Cardiac muscle cell (in vitro differentiated cells and primary cell): ENCODE measurements at places on chromosomes 13 and 19.

DNA sequence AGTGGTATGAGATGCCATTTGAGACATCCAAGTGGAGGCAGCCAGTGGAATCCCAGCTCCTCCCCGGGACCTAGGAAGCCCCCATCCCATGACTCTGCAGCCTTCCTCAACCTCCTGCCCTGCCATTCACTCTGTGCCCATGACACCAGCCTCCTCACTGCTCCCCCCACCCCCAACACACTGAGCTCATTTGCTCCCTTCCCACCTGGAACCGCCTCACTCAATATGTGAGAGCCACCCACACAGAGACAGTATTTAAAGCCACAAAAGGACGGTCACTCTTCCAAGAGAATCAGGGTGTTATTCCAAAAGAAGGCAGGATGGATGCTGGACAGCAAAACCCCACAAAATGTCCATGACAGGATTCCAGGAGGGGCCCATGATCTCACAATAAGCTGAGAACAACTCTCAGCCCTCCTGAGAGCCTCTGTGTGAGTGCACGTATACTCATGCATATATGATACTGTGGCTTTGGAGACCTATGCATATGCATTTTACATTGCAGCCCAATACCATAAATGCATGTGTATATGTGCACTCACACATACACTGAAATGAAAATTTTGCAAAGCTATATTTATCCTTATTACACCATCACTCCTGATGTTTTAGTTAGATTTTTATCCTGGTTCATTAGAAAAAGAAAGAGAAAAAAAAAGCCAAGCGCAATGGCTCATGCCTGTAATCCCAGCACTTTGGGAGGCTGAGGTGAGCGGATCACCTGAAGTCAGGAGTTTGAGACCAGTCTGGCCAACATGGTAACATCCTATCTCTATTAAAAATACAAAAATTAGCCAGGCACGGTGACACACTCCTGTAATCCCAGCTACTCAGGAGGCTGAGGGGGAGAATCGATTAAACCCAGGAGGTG is 10.8 kb upstream of the RANBP3 start:
- DNase-seq, result peak; percentile 47
- H3K27me3 ChIP-seq, result no peaks in the 10 kb centered on the region
- no peaks in the 10 kb centered on the region for H3K36me3 ChIP-seq
- H3K4me1 ChIP-seq, result no peaks in the 10 kb centered on the region
- no peak overlapping the region for H3K4me3 ChIP-seq

- peaks cover 4% of the 10 kb centered on the region for H3K36me3 ChIP-seq
- H3K27ac ChIP-seq, result no peak overlapping the region
- no peaks in the 10 kb centered on the region for H3K4me1 ChIP-seq
- no peaks in the 10 kb centered on the region for H3K27me3 ChIP-seq
- H3K4me3 ChIP-seq, result no peak overlapping the region
Observed at GRCh38 chr13:28171266-28171665, 32.9 kb downstream of the PAN3 start.

DNA sequence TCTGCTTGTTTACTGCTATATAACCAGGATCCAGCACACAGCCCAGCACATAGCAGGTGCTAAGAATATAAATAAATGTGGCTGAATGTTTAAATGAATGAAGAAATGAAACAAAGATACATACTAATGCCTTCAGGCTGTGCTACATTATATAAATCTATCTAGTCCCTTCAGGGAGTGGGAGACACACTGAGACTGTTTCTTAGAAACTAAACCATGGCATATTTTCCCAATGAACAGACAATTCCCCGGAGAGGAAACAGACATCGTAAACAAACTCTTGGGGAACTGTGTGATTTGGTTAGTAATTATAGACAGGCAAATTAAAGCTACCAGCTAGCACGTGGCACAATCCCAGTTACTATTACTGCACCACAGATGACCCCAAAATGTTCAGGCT is 9.7 kb upstream of the FEM1A start:
- no peak for DNase-seq
- H3K4me1 ChIP-seq, result no peaks in the 10 kb centered on the region
- no peak overlapping the region for H3K27ac ChIP-seq
- H3K36me3 ChIP-seq, result no peaks in the 10 kb centered on the region

DNA sequence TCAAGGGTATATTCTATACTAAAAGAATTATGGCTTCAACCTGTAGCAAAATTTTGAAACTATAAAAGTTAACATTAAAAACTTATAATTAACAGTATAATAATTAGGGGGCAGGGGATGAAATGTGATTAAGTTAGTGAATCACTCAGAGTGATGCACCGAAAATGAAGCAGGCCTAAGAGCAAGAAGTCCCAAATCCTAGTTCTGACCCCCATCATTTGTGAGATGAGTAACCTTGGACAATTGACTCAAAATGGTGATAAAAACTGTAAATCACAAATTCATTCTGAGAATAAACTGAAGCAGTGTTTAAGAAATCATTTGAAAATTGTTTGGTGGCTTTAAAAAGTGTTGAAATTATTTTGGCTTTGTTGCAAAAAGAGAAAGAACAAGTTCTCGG is 56.8 kb downstream of the KLF12 start:
- H3K36me3 ChIP-seq, result no peaks in the 10 kb centered on the region
- no peaks in the 10 kb centered on the region for H3K4me1 ChIP-seq
- no peak for DNase-seq
- no peaks in the 10 kb centered on the region for H3K27me3 ChIP-seq

DNA sequence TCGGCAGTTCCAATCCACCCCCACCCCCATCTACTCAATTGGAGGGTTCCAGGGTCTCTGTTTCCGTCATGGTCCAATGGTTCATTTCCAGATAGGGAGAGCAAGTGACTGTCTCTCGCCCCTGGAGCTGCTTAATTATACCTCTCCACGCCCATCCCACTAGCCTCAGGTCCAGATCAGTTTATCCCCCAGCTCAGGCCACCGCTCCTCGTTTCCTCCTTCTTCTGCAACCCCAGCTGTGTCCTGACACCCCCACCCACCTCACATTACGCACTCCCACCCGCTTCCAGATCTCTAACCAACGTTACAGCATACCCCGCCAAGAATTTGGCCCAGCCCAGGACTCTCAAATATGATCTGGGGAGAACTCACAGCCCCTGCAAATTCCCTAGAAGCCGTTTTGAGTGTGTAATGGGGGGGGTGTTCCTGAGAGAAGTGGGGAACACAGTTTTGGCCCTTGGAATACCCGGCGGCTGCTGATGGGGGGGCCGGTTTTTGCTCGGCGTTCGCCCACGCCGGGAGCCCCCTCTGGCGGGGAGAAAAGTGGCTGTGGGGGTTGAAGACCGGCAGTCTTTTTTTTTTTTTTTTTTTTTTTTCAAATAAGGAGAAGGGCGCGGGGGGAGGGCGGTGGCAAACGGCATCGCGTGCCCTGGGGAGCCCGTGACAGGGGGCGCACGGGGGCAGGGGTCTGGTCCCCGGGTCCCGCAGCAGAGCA is 1.7 kb upstream of the PDE4A start:
- H3K4me3 ChIP-seq, result peak overlapping the region; percentile 26
- peaks cover 15% of the 10 kb centered on the region for H3K4me1 ChIP-seq
- H3K27ac ChIP-seq, result no peak overlapping the region
- H3K36me3 ChIP-seq, result no peaks in the 10 kb centered on the region

DNA sequence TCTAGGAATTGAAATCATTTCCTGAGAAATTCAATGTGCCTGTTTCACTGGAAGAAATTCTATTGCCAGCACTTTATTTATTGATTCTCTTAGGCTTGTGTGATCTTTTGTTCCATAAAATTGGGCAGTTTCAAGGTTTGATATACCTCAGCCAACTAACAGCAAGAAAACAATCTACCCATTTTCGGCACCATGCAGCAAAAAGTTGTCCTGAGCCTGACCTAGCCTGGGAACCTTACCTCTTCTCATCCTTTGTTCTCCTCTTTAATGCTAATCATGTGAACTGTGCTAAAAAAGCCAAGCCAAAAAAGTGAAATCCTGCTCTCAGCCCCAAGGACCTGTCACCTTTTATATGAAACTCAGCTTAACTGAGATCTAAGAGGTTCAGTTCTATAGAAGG is 477.3 kb downstream of the SUCLA2 start:
- H3K36me3 ChIP-seq, result no peaks in the 10 kb centered on the region
- no peak overlapping the region for H3K27ac ChIP-seq
- DNase-seq, result no peak
- H3K4me1 ChIP-seq, result peaks cover 3% of the 10 kb centered on the region
- no peaks in the 10 kb centered on the region for H3K27me3 ChIP-seq

DNA sequence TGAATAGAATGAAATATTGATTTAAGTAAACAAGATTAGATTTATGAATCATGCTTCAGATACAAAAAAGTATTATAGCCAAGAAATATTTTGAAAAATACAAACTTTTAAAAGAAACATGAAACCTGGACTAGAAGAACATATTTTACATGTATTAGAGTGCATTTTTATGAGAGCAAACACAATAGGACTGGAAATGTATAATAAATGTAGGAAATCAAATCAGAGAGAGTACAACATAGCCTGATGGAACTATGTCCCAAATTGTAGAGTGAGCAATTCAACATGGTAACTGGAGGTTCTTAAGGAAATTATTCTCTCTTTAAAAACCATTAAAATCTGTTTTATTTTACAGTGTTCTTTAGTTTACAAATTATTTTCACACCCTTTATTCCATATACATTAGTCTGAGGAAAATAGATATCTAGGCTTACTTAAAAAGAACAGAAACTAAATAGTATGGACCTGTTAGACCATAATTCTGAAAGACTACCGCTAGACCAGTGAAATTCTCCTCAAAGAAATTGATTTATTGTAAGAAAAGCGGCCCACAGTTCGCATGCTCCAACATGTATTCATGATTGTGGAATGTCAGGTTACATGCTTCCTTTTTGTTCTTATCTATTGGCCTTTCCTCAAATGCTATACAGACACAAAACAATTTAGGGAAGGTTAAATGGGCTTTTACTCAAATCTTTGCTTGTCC is 1526.5 kb upstream of the SLC10A2 start:
- H3K27ac ChIP-seq, result no peak overlapping the region
- H3K4me3 ChIP-seq, result no peak overlapping the region
- no peaks in the 10 kb centered on the region for H3K27me3 ChIP-seq
- H3K4me1 ChIP-seq, result peaks cover 7% of the 10 kb centered on the region
- no peak for DNase-seq

GRCh38 chr19:31903979-31904378 is 441.4 kb upstream of the ZNF507 start:
- no peak overlapping the region for H3K4me3 ChIP-seq
- DNase-seq, result peak; percentile 23
- no peak overlapping the region for H3K27ac ChIP-seq
- H3K27me3 ChIP-seq, result no peaks in the 10 kb centered on the region
- H3K36me3 ChIP-seq, result no peaks in the 10 kb centered on the region

- no peak overlapping the region for H3K27ac ChIP-seq
- no peaks in the 10 kb centered on the region for H3K36me3 ChIP-seq
- H3K4me3 ChIP-seq, result no peak overlapping the region
Observed at GRCh38 chr13:70087247-70087646, 20.4 kb upstream of the ATXN8OS start.

GRCh38 chr19:51473009-51473707 is 5.2 kb upstream of the CEACAM18 start:
- peak; percentile 80 for DNase-seq
- no peaks in the 10 kb centered on the region for H3K27me3 ChIP-seq
- no peaks in the 10 kb centered on the region for H3K4me1 ChIP-seq
- no peak overlapping the region for H3K4me3 ChIP-seq
- H3K27ac ChIP-seq, result no peak overlapping the region
- no peaks in the 10 kb centered on the region for H3K36me3 ChIP-seq

- no peaks in the 10 kb centered on the region for H3K4me1 ChIP-seq
- peaks cover 9% of the 10 kb centered on the region for H3K36me3 ChIP-seq
- no peak overlapping the region for H3K27ac ChIP-seq
- H3K4me3 ChIP-seq, result peak overlapping the region; percentile 2
- no peaks in the 10 kb centered on the region for H3K27me3 ChIP-seq
Observed at GRCh38 chr19:18932216-18932841, 8.7 kb downstream of the HOMER3 start.

DNA sequence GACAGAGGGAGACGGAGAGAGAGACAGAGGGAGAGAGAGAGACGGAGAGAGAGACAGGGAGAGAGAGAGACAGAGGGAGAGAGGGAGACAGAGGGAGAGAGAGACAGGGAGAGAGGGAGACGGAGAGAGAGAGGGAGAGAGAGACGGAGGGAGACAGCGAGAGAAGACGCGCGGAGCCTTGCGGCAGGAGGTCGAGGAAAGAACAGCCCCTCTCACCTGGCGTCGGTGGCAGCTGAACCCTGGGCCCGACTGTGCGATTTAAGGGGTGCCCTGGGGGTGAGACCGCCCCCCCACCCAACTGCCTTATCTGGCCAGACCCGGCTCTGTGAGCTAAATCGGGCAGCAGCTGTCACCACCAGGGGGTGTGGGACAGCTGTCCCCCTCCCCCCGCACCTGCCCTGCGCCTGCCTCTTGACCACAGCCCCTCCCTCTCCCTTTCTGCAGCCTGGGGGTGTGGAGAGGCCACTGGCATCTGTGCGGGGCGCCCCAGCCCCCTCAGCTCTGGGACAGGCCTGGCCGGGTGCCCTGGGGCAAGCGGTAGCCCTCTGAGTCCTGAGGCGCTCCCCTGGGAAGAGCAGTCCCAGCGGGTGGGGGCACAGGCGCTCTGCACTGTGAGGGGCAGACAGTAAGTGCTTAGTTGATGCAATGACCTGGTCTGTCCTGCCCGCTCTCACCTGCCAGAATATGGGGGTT is 10.8 kb downstream of the JOSD2 start:
- peak overlapping the region; percentile 99 for H3K4me3 ChIP-seq
- DNase-seq, result no peak
- H3K4me1 ChIP-seq, result peaks cover 17% of the 10 kb centered on the region
- H3K36me3 ChIP-seq, result peaks cover 21% of the 10 kb centered on the region
- H3K27me3 ChIP-seq, result no peaks in the 10 kb centered on the region

DNA sequence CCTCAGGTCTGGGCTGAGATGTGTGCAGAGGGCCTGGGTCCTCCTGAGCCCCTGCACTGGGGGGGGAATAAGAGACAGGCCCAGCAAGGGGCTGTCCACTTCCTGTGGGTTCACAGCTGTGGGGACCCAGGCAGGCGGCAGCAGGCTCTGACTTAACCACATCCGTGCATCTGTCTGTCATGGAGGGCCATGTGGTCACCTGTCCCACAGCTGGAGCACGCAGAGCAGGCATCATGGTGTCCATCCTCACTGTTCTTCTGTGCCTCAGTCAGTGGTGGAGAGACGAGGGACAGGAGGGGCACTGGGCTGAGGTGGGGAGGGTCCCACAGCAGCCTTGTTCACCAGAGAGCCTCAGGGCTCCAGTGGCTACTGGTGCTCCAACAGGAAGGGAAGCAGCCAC is 16.3 kb upstream of the KIR3DL3 start:
- H3K36me3 ChIP-seq, result no peaks in the 10 kb centered on the region
- H3K27ac ChIP-seq, result no peak overlapping the region
- DNase-seq, result no peak
- H3K4me3 ChIP-seq, result no peak overlapping the region
- H3K4me1 ChIP-seq, result no peaks in the 10 kb centered on the region

GRCh38 chr19:18109733-18110608 is 12.4 kb downstream of the MAST3 start:
- H3K27ac ChIP-seq, result no peak overlapping the region
- no peak for DNase-seq
- H3K27me3 ChIP-seq, result no peaks in the 10 kb centered on the region
- H3K4me3 ChIP-seq, result peak overlapping the region; percentile 75
- H3K36me3 ChIP-seq, result no peaks in the 10 kb centered on the region
